Stimulated activated CD4-positive, alpha-beta T cell treated with anti-CD3 and anti-CD28 coated beads, Interleukin-4, amount 100 ng/mL, for 1 hour (primary cell): ENCODE measurements at places on chromosomes 3 and 15.

GRCh38 chr3:45756055-45756454, 40.3 kb downstream of the SLC6A20 start:
- no peak for DNase-seq

- no peak for DNase-seq
These were observed 37.9 kb downstream of the MAP3K13 start for GRCh38 chr3:185400866-185401265.

DNA sequence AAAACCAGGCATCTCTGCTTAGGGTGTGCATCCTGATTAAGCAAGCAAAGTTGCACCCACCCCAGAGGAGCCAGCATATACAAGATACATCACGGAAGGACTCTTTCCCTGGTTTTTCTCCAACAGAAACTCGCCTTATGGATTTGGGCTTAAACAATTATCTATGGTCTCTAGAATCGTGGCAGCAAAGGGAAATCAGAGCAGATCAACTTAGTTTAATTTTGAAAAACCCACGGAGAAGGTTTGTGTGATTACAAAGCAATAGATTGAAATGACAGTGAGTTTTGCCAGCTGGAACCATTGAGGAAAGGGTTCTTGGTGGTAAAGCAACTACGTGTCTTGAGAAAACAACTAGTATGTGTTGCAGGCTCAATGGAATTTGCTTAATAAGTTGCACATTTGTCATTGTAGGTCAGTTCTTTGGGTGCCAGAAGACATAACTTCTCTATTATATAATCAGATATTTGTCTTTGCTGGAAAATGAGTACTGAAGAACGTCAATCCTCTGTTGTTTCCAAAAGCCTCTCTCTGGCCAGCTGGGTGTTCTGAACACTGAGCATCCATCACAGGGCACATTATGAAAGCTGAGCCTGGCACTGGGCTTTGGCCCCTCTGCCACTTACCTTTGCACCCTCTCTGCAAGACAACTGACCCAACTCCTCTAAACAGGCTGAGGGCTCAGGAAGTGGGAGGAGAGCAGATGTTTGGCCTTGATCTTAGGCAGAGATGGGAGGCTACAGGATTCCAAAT, 75.7 kb upstream of the FBN1 start:
- no peak for DNase-seq

GRCh38 chr15:75811626-75812025, 31.6 kb upstream of the UBE2Q2 start:
- DNase-seq, result no peak

GRCh38 chr3:61564395-61565059, 3.2 kb downstream of the PTPRG start:
- DNase-seq, result no peak

- DNase-seq, result no peak
These were observed 133.6 kb upstream of the RASGRP1 start for GRCh38 chr15:38698254-38698653.

DNA sequence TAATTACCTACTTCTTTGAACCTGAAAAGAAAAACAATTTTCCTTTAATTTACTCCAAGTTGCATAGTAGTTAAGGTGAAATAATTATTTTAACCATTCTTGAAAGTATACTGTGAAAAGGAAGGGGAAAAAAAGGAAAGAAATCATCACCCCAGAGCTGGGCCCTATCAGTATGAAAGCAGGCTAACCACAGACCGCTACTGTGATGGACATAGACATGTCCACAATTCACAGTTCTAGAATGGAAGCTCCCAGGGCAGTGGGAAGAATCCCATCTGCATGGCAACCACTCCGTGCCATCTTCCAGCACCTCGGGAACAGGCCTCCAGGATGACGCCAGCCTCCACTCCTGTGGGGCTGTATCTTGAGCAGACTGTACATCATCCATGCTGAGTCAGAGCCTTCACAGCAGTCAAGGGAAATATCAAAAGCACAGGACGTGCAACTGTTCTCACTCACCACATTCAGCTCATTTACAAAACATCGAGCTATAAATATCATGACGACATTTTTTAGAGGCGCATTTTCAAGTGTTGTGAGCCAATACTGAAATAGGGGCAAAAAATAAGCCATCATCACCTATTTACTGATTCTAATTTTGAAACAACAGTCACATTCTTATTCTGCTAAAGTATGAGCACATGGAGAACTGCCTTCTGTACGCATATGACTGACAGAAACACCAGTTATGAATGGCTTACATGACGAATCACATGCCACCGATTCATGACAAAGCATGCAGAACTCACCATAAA, 119.7 kb downstream of the SNRK start:
- no peak for DNase-seq

DNA sequence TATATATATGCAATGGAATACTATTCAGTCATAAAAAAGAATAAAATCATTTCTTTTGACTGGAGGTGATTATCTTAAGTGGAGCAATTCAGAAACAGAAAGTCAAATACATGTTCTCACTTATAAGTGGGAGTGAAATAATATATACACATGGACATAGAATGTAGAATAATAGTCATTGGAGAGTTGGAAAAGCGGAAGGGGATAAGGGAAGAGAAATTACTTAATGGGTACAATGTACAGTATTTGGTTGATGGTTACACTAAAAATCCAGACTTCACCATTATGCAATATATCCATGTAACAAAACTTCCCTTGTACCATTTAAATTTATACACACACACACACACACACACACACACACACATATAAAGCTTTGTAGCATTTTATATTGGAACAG, 84.3 kb downstream of the RAP2B start:
- DNase-seq, result no peak

DNA sequence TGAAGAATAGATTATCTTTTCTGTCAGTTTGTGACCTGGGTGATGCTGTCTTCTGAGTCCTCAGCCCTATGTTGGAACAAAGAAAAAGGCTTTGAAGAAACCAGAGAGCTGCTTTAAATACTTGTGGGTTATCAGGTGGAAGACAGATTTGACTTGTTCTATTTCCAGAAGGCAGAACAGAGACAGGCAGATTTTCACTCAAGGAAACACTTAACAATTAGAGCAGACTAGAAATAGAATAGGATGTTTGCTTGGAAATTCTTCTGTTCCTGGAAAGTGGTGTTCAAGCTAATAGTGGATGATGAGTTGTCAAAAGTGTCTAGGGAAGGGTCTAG, 219.4 kb downstream of the UBE2E2 start:
- DNase-seq, result no peak

DNA sequence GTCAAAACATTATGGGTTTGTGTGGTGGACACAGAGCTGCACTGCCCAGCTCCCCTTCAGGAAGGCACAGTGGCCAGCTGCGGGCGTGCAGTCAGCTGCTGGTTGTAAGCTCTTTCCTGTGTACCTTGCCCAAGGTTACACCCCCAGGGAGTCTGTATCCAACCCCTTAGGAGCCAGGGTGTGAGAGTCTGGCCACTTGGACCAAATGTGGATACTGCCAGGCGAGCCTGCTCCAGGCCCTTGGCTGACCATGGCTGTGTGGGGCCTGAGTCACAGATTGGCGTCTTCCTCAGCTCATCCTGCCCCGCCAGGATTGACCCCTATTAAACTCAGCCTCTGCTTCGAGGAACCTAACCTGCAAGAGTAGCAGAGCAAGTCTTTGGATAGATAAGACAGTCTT, 56.9 kb downstream of the ABHD5 start:
- DNase-seq, result no peak

- DNase-seq, result no peak
These were observed 30.7 kb upstream of the WDR49 start for GRCh38 chr3:167684388-167684993.

- no peak for DNase-seq
These were observed 172.6 kb upstream of the LRRC3B start for GRCh38 chr3:26449996-26450395.

DNA sequence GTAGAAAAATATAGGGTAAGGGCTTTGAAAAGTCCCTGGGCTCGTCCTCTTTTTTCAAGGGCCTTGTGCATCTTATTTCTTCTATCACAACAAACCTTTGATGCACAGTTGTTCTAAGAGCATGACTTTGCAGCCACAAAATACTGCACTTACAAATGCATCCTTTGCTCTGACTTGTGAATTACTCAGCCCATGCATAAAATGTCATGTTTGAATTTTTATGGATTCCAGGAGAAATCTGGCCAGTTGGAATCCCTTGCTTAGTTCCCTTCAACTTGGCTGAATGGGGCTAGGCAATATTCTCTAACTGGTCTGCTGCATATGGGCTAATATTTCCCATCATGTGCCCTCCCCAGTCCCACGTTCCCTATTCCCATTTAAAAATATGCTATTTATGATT, 523.9 kb upstream of the RGMA start:
- DNase-seq, result no peak

DNA sequence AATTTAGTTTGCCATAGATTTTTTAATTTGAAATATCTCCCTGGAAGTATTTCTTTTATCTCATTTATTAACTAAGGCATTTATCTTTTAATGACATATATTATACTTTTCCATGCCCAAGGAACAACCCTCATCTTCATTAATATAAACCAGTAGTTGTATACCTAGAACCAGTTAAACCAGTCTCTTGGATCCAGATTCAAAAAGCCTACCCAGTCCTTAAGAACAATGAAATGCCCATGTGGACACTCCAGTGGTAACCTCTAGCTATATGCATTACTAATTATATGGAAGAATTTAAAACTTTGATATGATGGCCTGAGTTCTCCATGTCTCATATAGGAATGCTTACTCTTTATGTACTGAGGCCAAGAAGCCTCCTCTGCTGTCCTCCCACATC, 4.8 kb downstream of the SIDT1 start:
- DNase-seq, result no peak

DNA sequence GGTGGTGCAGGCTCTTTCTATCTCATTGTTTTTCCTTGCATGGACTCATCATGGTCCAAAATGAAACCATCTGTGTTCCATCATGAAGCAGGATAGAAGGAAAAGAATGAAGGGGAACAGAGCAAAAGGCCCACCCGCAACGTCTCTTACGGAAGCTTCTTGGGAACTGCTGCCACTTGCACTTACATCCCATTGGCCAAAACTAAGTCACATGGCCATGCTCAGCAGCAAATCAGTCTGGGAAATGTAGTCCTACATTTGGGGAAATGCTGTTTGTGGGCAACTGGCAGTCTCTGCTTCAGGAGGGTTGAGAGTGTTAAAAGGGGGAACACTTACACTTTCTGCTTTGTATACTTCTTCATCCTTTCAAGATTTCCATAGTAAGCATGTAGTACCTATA, 191.6 kb downstream of the SV2B start:
- no peak for DNase-seq

- DNase-seq, result no peak
These were observed 76.5 kb upstream of the SPRED1 start for GRCh38 chr15:38176155-38176554.

- DNase-seq, result no peak
These were observed 49.2 kb upstream of the MAP3K13 start for GRCh38 chr3:185313693-185314246.

- no peak for DNase-seq
These were observed 6.3 kb upstream of the ANPEP start for GRCh38 chr15:89820666-89821611.

- DNase-seq, result no peak
These were observed 116.9 kb downstream of the DCLK3 start for GRCh38 chr3:36647423-36647853.

- DNase-seq, result no peak
These were observed 67.5 kb downstream of the SPRED1 start for GRCh38 chr15:38320181-38320580.

DNA sequence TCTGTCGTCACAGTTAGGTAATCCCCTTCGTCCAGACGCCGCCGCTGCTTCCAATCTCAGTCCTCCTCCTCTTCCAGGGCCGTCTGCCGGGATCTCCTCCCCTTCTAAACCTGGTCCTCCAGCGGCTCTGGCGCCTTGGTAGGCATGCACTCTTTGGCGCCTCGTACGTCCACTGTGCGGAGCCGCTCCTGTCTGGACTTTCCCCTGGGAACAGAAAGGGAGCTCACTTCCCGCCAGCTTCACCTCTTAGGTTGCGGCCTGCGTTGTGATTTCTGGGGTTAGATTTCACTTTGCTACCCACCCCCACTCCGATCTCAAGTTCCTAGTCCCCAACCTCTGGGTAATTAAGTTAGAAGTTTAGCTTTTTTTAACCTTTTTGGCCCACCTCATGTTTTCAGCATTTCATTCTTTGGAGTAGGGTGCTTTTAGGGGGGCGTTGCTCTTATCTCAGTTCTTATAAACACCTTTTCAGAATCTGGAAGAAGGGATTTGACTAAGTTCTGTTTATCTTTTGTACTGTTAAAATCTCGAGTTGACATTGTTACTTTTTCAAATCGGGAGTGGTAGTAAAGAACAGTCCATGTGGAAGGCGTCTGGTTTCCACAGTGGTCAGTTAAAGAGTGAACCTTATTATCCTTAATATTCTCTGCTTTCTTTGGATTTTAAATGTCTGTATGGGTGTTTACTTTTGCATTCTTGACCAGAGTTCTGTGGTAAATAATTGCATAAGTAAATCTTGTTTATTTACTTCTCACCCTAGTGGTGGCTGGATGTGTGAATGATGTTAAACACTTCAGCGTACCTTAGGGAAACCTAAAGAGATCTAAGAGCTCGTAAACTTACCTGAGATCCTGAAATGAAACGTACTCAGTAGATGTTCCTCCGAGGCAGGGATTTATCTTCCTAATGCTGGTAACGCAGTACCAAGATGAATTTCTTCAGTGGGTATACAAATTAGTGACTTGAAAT, 611 bp downstream of the CTDSPL2 start:
- no peak for DNase-seq

GRCh38 chr15:75786575-75786947, 56.7 kb upstream of the UBE2Q2 start:
- DNase-seq, result no peak

GRCh38 chr15:40595773-40596172, 1.7 kb downstream of the KNL1 start:
- DNase-seq, result no peak

DNA sequence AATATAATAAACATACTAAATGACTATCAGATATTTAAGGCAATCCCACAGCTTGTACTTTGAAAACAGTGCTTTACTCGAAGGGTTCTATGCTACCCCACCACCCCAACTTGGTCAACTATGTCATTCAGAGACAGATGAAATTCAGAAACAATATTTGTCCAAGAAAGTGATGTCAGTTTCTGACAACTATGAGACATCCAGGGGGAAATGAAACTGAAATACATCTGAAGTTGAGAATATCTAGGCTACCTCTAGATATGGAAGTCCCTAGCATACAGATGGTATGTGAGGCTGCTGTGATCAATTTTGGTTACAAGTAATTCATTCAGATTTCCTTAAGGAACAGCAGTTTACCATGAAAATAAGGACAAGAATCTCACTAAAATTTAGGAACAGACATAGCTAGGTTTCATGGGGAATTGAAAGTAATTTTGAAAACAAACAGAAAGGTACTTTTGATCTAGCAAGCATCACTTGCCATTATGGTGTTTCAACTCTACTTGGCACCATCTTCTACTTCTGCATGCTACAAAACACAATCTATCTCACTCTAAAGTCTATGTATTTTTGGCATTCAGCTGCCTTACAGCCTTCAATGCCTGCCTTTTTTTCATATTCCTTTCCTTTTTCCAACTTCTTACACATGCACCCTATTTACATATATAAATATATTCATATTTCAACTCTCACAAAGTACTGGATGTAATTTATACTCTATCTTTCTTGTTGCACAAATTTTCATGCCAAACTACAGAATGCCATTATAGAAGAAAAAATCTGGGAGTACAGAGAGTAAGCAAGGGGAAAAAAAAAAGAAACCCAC, 21.7 kb downstream of the ATG3 start:
- DNase-seq, result no peak
